Stimulated activated CD4-positive, alpha-beta T cell treated with anti-CD3 and anti-CD28 coated beads, Interleukin-1b, Interleukin-23, amount 100 ng/mL, for 1 hour (primary cell): ENCODE measurements at places on chromosomes 11 and 22.

GRCh38 chr11:8281266-8281665 is 17.6 kb upstream of the LMO1 start:
- no peak for DNase-seq

- no peak for DNase-seq
Measured at GRCh38 chr11:110152199-110152598, 59.0 kb downstream of the ZC3H12C start.

- no peak for DNase-seq
Measured at GRCh38 chr11:33722590-33723234, 13.5 kb downstream of the CD59 start.

GRCh38 chr11:71101606-71102005 is 150.8 kb downstream of the SHANK2 start:
- DNase-seq, result no peak

GRCh38 chr11:35944503-35945136 is 758 bp downstream of the LDLRAD3 start:
- no peak for DNase-seq

DNA sequence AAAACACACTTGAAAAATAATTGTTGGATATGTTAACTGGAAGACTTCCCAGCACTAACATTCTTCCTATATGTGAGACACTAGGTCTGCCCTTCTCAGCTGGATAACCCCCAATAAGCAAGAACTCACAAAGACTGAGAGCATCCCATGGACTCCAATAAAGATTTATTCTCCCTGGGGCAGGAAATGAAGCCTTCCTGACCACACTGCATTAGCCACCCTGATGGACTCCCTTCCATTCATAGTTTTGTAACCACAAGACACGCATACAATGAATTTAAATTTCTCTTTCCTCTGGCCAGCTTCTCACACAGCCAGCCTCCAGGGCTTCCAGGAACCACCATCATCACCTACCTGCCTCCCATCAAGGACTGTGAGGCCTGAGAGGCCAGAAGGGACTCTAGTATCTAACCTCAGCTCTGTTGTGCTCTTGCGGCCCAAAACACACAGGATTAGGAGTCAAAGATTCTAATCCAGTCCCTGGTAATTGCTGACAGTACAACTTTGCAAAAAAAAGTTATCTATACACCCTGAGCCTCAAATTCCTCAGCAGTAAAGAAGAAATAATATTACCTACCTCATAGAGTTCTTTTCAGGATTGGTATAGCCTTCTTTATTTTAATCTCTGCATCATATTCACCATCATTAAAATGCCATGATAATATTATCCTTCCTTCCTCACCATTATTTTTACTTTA is 45.6 kb upstream of the GDPD4 start:
- no peak for DNase-seq

- DNase-seq, result no peak
Measured at GRCh38 chr22:39724857-39725256, 154.3 kb downstream of the CACNA1I start.

- DNase-seq, result no peak
Measured at GRCh38 chr11:19800714-19801519, 88.3 kb downstream of the NAV2 start.

- DNase-seq, result no peak
Measured at GRCh38 chr11:78432058-78432515, 14.5 kb upstream of the GAB2 start.

- DNase-seq, result no peak
Measured at GRCh38 chr11:17548444-17548843, 1.4 kb downstream of the OTOG start.

DNA sequence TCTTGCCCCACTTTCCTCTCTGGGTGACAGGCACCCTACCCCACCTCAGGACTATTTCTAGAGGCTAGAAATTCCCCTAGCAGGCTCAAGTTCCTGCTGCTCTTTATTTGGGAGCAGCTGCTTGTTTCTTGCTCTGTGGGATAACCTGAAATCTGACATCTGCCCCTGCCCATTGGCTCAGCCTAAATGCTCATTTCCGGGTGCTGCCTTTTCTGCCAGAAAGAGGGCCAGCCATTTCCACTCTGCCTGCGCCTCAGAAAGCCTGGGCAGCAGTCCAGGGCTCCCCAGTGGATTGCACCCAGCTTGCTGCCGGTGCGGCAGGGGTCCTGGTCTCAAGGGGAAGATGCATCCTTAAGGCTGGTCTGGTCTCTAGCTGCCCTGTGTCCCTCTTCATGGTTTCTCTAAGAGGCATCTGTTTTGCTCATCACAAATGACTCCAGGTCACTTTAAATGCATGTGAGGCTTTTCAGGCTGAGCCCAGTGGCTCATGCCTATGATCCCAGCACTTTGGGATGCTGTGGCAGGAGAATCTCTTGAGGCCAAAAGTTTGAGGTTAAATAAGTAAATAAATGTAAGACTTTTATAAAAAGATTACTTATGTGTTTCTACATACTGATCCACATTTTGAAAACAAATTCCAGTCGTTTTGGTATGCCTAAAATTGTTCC is 10.3 kb upstream of the PNPLA5 start:
- DNase-seq, result no peak

- no peak for DNase-seq
Measured at GRCh38 chr11:65290448-65291165, 24.1 kb upstream of the CDC42EP2 start.

DNA sequence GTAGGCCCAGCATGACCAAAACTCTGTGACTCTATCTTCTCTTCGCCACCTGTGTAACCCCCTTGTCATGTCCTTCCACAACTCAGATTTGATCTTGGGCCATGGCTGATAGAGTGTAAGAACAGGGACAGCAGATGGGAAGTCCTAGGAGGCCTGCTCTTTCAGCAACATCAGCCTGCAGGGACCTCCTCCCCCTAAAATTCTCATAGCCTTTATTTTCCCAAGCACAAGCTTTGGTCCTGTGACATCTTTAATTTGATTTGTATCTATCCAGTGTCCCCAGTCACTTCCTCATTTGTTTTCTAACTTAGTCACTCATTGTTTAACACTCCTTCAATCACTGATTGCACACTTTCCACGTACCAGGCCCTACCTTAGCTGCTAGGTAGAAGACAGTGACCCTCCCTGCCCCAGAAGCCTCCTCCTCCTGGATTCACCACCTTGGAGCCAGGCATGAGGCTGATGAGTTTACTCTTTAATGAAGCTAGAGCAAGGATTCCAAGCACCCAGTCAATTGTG is 5.3 kb downstream of the UBQLN3 start:
- no peak for DNase-seq

DNA sequence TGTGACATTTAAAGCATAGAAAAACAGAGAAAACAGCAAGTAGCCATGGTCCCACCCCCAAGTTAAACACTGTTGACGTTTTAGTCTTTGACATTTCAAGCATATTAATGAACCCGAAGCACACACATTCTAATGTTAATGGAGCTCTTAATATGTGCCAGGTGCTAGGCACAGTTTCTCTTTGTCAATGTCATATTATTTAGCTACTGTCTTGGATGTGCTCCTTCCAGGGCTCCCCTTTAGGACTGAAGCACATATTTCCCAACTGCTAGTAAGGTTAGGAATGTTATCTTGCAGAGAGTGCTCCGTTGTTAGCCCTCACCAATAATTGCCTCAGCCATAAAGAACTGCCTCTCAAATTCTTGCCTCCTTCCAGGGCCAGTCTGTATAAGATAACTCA is 716.6 kb upstream of the TENM4 start:
- no peak for DNase-seq

DNA sequence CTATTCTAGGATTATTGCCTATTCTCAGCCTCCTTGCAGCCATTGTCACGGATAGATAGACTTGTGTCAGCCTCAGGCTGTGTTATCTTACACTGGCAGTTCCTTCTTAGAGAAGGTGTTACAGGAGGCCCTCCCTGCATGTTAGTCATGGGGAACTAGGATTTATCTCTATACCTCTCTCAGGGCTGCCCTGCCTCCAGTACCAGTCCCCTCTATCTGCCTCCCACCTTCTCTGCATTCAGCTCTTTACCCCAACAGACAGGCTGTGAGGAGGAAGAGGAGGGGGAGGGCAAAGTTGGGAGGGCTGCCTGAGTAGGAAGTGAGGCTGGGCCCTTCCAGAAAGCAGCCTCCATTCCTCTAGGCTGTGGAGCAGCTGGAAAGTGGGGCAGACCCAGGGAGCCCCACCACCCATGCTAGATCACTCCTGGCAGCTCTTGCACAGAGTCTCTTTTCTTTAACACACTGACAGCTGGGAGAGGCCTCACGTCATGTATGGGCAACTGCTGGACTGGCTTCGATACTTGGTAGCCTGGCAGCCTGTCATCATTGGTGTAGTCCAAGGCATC is 2.9 kb upstream of the IL18BP start:
- no peak for DNase-seq

DNA sequence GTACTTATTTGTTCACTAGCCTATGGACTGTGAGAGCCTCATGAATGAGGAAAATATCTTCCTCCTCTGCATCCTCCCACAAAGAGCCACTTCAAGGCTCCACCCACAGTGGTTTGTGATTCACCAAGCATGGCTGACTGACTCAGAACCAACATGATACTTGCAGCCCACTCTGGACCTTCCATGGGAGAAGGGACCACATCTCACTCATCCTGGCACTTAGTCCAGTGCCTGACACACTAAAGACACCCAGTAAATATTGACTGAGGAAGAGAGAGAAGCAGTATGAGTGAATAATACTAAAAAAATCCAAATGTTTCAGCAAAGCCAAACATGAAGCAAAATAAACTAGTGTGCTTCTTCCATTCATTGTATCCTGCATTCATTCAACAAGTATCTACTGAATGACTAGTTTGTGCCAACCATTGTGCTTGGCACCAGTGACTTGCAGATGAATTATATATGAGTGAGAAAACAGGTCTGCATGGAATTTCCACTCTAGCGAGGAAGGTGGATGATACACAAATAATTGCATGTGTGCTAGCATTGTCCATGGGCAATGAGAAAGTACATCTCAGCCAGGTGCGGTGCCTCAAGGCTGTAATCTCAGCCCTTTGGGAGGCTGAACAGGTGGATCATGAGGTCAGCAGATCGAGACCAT is 54.9 kb upstream of the BLID start:
- no peak for DNase-seq

DNA sequence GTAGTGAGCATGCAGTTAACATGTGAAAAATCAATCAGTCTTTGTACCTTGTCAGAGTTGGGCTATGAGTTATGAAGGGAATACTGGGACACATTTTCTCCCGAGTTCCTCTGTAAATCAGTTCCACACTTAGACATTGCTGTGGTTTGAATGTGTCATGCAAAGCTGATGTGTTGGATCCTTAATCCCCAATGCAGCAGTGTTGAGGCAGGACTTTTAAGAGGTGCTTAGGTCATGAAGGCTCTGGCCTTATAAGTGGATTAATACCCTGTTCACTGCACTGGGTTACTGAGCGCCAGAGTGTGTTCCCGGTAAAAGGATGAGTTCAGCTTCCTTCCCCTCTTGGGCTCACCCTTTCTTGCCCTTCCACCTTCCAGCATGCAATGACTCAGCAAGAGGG is 742.1 kb upstream of the TENM4 start:
- DNase-seq, result no peak

- peak; percentile 45 for DNase-seq
Measured at GRCh38 chr22:42169055-42169469, 38.5 kb upstream of the CYP2D6 start.

- DNase-seq, result no peak
Measured at GRCh38 chr11:81857386-81857785, 876.3 kb downstream of the FAM181B start.

GRCh38 chr11:1924646-1925372 is 5.3 kb downstream of the TNNT3 start:
- no peak for DNase-seq

DNA sequence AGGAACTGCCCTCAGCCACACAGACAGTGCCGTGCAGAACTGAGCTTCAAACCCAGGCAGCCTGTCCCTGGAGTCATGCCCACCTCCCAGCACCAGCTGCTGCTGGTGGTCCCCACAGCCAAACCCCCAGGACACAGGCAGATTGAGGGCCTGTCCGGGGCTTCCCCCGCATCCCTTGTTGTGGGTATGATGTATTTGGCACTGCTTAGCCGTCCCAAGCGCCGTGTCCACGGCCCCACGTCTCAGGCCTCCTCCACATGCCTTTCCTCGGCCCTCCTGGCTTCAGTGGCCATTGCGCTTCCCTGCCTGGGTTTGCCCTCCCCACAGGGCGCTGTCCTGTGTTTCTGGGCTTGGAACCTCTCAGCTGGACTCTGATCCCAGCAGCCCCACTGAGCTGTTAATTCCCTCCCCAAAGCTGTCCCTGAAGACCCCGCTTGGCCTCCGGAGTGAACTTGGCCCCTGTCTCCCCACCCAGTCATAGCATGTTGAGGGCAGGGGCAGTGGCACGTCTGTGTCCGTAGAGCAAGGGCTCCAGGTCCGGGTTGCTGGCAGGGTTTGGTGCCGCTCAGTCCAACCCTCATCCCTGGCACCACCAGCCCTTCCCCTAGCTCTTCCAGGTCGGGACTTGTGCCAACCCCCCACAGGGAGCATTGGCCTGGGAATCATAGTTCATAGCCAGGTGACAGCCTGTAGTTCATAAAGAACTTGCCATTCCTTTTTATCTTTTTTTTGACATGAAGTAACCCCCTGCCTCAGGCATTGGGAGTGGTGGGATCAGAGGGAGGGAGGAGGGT is 34.5 kb upstream of the TEF start:
- no peak for DNase-seq

- no peak for DNase-seq
Measured at GRCh38 chr22:22798716-22799115, 88.9 kb upstream of the IGLL5 start.

- no peak for DNase-seq
Measured at GRCh38 chr22:32991353-32992101, 66.7 kb downstream of the SYN3 start.

DNA sequence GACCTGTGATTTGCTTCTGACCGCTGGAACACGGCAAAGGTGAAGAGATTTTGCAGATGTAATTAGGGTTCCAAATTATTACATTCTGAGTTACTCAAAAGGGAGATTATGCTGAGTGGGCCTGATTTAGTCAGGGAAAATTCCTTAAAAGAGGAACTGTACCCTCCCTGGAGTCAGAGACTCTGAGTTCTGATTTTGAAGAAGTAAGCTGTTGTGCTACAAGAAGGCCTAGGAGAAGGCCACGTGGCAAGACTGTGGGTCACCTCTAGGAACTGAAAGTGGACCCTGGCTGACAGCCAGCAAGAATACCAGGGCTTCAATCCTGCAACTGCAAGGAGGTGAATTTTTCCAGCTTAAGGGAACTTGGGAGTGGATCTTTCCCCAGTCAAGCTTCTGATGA is 45.3 kb downstream of the CHRDL2 start:
- DNase-seq, result no peak

GRCh38 chr11:26896719-26897118 is 97.2 kb upstream of the FIBIN start:
- no peak for DNase-seq

DNA sequence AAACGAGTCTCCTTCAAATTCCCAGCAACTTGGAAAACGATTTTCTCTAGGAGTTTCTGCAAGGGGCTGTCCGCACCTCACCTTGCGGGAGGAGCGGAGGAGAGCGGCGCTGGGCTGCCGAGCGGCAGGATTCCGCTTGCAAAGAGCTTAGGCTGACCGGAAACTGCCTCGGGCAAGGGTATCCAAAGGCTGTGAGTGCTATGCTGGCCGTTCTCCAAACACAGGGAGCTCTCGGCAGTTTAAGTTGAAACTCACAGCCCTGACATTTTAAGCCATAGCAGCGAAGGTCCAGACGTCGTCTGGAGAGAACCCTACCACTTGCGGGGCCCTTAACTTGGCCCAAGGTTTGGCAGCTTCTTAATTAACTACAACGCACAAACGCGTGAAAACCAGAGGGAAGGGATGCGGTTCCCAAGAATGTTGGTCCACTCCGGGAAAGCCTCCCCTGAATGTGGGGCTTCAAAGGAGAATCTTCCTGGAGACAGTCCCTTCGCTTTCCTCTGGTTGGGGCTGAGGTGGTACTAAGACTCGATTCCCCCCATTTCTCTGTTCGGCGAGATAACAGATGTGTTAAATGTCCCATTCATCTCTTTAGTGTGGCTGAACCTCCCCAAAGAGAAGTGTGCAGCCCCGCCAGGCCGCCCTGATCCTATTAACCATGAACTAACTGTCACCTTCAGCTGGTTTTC is 1.1 kb upstream of the DBX1 start:
- DNase-seq, result no peak
